Activated T-helper 1 cell treated with anti-CD3 and anti-CD28 coated beads, Interleukin-12 subunit alpha, Interleukin-12 subunit beta, Interleukin-2, Interleukin-4 antibody, amounts not matched to agents 30 ng/mL and 10 ng/mL and 1 ng/mL, durations not matched to agents 14 hours and 24 hours and 36 hours (primary cell): ENCODE measurements at places on chromosomes 5 and 9. TPM values are rescaled to one million over a fixed set of nuclear protein-coding genes. Genes with fewer than 3 reads are reported as not detected.

PCSK1 gene
- not detected in 2 replicates for total RNA-seq

ENTPD8 gene
- not detected in 2 replicates for total RNA-seq

- H3K27ac ChIP-seq: peak overlapping the region; percentile 60
- DNase-seq: no peak
- H3K36me3 ChIP-seq: peaks cover 35% of the 10 kb centered on the region
- H3K4me3 ChIP-seq: no peak overlapping the region
- H3K4me1 ChIP-seq: peaks cover 56% of the 10 kb centered on the region
Observed at GRCh38 chr9:98091735-98092612, 27.0 kb downstream of the TRIM14 start.

AK6 gene
- total RNA-seq: 59.0 and 62.3 TPM in 2 replicates

GRCh38 chr5:4868140-4868735 lies 271.9 kb upstream of the ADAMTS16 start:
- no peaks in the 10 kb centered on the region for H3K36me3 ChIP-seq
- no peak overlapping the region for H3K4me3 ChIP-seq
- H3K27me3 ChIP-seq: peaks cover 2% of the 10 kb centered on the region
- DNase-seq: peak; percentile 15
- no peak overlapping the region for H3K27ac ChIP-seq

DNA sequence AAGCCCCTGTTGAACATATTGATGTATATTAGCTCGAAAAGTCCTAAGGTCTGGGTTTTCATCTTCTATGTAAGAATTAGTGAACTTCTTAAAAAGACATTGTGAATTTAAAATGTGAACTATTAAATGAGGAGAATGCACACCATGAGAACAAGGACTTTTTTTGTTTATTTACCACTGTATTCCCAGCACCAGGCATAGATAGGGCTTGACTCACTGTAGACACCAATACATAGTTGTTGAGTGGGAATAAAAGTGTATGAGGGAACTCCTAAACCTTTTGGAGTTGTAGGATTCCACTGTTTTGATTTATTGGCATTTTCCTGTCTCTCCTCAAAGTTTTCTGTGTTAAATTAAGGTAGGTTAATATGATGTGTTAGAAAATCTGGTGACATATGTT lies 40.3 kb downstream of the NNT start:
- H3K4me3 ChIP-seq: no peak overlapping the region
- peaks cover 8% of the 10 kb centered on the region for H3K36me3 ChIP-seq
- DNase-seq: no peak
- H3K27me3 ChIP-seq: no peaks in the 10 kb centered on the region
- H3K4me1 ChIP-seq: no peaks in the 10 kb centered on the region

DNA sequence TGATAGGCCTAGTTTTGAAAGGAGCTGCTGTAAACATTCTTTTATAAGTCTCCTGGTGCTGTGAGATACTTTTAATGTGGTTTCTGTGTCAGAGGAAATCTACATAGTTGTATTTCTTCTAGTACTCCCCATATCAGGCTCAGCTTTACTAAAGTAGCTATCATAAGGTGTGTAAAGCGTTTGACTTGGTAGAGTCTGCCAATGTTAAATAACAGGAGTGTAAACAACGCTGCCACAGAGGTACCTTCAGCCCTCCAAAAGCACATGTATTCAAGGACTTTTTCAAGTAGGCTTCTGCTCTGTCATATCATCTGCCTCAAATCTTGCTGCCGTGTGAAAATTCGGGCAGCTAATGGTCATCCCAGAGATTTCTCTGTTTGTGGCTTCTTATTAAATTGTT lies 142.7 kb downstream of the ZSWIM6 start:
- DNase-seq: no peak
- no peak overlapping the region for H3K4me3 ChIP-seq
- H3K4me1 ChIP-seq: no peaks in the 10 kb centered on the region
- H3K36me3 ChIP-seq: no peaks in the 10 kb centered on the region
- no peak overlapping the region for H3K27ac ChIP-seq

- H3K4me3 ChIP-seq: no peak overlapping the region
- no peak for DNase-seq
- H3K4me1 ChIP-seq: no peaks in the 10 kb centered on the region
- H3K36me3 ChIP-seq: no peaks in the 10 kb centered on the region
Observed at GRCh38 chr9:136163248-136163850, 41.6 kb downstream of the LHX3 start.

IFNK gene
- not detected in 2 replicates for total RNA-seq

DNA sequence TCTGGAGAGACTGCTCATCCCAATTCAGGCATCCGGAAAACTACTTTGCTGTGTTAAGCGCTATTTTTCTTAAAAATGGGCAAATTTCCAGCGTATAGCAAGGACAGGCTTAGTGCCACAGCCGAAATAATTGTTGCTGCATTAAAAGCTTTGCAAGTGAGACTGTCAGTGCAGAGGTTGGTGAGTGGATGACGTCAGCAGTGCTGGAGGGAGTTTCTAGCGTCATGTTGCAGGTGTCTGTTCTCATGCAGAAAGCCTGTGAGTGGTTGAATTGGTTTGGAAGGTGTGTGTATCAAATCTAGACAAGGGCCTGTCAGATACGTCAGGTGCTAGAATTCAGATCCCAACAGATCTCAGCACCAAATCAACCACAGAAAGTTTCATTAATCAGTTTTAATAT lies 204.4 kb downstream of the TRIO start:
- H3K27me3 ChIP-seq: peaks cover 4% of the 10 kb centered on the region
- no peak overlapping the region for H3K4me3 ChIP-seq
- H3K4me1 ChIP-seq: peaks cover 2% of the 10 kb centered on the region
- H3K27ac ChIP-seq: no peak overlapping the region
- H3K36me3 ChIP-seq: no peaks in the 10 kb centered on the region
- DNase-seq: no peak

NUTM2F gene
- total RNA-seq: not detected in 2 replicates

DNA sequence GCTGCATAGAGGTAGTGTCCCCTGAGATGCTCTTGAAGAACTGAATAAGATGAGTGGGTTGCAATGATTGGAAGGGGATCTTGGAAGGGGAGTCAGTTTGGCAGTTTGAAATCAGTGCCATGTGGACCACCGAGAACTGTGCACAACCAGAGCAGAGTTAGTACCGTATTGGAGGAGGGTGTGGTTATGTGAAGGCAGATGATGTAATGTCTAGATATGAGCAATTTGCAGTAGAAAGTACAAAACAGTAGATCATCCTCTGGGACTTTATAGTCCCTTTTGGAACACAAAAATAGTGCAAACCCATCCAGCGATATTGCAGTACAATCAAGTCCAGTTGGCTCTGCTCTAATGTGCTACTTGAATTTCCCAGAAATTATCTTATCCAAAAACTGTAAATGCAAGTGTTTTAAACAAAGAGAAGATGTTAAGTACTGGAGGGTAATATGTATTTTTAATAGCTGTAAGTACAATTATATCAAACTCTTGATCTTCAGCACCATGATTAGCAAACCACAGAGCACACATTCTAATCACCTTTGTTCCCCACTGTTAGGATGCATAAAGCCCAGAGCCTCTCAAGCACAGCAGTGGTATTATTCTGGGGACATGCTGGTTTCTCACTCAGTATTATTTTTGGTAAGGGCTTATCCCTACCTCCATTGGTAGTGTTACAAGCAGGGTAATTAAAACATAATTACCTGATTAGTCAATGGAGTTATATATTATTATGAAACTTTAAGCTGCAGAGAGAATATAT lies 41.5 kb downstream of the MEGF10 start:
- no peak for DNase-seq
- no peaks in the 10 kb centered on the region for H3K36me3 ChIP-seq
- no peak overlapping the region for H3K4me3 ChIP-seq
- H3K27me3 ChIP-seq: peaks cover 19% of the 10 kb centered on the region

- no peak overlapping the region for H3K4me3 ChIP-seq
- DNase-seq: no peak
- H3K27ac ChIP-seq: no peak overlapping the region
- peaks cover 4% of the 10 kb centered on the region for H3K27me3 ChIP-seq
- no peaks in the 10 kb centered on the region for H3K36me3 ChIP-seq
Observed at GRCh38 chr9:76602199-76602598, 143.2 kb downstream of the GCNT1 start.

DNA sequence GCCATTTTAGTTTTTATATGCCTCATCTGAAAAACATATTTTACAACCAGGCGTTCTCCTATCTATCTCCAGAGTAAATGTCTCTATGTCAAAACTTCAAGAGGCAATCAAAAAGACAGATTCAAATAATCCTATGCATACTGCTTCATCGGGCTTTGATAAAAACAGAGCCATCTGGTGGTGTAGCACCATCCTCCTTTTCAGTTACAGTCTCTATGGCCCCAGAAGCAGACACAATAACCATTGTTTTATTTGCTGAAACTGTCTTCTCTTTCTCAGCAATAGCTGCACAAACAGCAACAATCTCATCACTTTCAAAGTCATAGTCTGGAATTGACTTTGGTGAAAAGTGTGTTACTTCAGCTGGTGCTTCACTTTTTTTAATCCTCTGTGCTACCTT lies 36.3 kb downstream of the PTGER4 start:
- no peak overlapping the region for H3K27ac ChIP-seq
- no peaks in the 10 kb centered on the region for H3K27me3 ChIP-seq
- DNase-seq: no peak
- H3K36me3 ChIP-seq: peaks cover 24% of the 10 kb centered on the region
- no peak overlapping the region for H3K4me3 ChIP-seq

SLC6A19 gene
- not detected in 2 replicates for total RNA-seq

PRR7 gene
- 10.3 and 11.2 TPM in 2 replicates for total RNA-seq

DNA sequence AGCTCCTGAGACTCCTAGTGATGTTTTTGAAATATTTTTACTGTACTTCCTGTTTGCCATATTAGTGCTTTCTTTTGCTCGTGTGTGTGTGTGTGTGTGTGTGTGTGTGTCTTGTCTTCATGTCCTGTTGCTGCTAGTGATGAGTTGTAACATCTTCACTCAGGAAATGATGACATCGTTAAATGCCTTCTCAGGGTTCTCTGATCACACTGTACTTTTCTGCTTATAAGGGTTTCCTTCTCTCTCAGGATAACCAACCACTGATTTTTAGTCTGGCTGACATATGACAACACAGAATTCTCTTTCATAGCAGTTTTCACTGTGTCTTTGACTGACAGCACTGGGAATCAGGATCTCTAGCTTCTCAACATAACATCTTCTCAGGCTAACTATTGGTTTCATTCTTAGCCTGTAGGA lies 16.1 kb downstream of the SV2C start:
- no peak overlapping the region for H3K4me3 ChIP-seq
- no peak for DNase-seq
- H3K36me3 ChIP-seq: no peaks in the 10 kb centered on the region
- H3K4me1 ChIP-seq: peaks cover 10% of the 10 kb centered on the region

EQTN gene
- total RNA-seq: not detected in 2 replicates

GRCh38 chr5:41891066-41891707 lies 13.0 kb upstream of the RIMOC1 start:
- peaks cover 32% of the 10 kb centered on the region for H3K4me1 ChIP-seq
- H3K36me3 ChIP-seq: peaks cover 8% of the 10 kb centered on the region
- peaks cover 14% of the 10 kb centered on the region for H3K27me3 ChIP-seq
- no peak overlapping the region for H3K4me3 ChIP-seq
- no peak for DNase-seq

CTNND2 gene
- total RNA-seq: not detected in 2 replicates

FOXD4 gene
- total RNA-seq: 0.13 and 0.22 TPM in 2 replicates

DNA sequence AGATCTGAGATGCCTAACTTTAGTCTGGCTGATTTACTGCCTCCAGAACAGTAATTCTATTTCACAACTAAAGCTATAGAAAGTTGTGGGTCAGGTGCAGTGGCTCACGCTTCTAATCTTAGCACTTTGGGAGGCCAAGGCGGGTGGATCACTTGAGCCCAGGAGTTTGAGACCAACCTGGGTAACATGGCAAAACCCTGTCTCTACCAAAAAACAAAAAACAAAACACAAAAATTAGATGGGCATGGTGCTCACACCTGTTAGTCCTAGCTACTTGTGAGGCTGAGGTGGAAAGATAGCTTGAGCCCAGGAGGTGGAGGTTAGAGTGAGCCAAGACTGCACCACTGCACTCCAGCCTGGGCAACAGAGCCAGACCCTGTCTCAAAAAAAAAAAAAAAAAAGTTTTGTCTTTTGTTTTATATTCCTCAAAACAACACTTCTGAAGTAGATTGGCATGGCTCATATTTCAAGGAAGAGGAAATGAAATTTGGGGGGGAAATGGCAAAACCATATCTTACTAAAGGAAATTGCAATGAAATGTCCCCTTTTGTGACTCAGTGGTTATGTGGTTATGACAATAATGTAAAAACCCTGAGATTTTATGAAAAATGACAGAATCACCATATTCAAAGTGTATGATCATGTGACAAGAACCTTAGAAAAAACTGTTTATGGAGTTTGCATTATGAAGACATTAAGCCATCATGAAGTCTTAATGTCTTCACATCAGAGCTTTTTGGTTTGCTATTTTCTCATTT lies 16.2 kb downstream of the FNBP1 start:
- peaks cover 24% of the 10 kb centered on the region for H3K36me3 ChIP-seq
- H3K4me3 ChIP-seq: no peak overlapping the region
- peak overlapping the region; percentile 75 for H3K27ac ChIP-seq
- no peaks in the 10 kb centered on the region for H3K27me3 ChIP-seq
- no peak for DNase-seq
